ENCODE measurements at places on chromosomes 13 and 19.

DNA sequence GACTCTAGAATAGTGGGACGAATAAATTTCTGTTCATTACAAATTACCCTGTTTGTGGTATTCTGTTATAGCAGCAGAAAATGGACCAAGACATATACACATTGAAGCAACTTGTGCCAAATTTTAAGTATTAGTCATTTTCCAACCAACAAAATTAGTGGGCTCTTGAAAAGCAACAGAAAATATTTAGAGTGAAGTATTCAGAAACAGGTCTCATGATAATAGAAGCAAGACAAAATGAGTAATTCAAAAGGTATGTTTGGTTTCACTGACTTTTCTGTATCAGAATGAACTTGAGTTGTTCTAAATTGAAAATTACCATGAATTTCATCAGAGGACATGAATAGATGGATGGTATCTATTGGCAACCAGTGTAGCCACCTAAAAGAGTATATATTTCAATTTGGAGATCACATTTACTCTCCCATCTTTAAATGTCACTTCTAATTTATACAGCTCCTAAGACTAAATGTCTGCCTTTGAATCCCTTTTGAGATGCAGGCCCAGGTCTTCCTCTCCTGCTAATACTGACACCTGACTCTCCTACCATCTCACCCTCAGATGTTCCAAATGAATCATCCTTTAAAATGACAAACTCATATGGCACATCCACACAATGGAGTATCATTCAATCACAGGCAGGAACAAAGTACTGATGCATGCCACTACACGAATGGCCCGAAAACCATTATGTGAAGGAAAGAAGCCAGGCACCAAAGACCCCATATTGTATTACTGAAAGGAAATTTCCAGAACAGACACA lies 40.7 kb upstream of the DOCK9 start:
- no peak for DNase-seq

GRCh38 chr13:75691183-75691582 lies 55.1 kb downstream of the LMO7 start:
- DNase-seq: no peak

GRCh38 chr13:104270731-104271130 lies 1204.5 kb upstream of the SLC10A2 start:
- no peak for DNase-seq

DNA sequence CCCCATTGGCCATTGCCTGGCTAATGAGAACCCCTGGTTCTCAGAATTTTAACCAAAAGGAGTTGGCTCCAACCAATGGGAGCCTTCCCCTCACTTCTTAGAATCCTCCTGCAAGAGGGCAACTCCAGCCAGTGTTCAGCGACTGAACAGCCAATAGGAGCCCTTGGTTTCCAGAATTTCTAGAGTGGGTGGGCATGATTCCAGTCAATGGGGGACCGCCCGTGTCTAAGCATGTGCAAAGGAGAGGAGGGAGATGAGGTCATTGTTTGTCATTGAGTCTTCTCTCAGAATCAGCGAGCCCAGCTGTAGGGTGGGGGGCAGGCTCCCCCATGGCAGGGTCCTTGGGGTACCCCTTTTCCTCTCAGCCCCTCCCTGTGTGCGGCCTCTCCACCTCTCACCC lies 9.5 kb upstream of the SWSAP1 start:
- no peak for DNase-seq

- no peak for DNase-seq
Observed at GRCh38 chr13:45921162-45921736, 69.7 kb upstream of the SIAH3 start.

- DNase-seq: no peak
Observed at GRCh38 chr19:15337202-15337601, 4.9 kb upstream of the BRD4 start.

GRCh38 chr19:23943411-23943810 lies 28.7 kb downstream of the ZNF726 start:
- no peak for DNase-seq

DNA sequence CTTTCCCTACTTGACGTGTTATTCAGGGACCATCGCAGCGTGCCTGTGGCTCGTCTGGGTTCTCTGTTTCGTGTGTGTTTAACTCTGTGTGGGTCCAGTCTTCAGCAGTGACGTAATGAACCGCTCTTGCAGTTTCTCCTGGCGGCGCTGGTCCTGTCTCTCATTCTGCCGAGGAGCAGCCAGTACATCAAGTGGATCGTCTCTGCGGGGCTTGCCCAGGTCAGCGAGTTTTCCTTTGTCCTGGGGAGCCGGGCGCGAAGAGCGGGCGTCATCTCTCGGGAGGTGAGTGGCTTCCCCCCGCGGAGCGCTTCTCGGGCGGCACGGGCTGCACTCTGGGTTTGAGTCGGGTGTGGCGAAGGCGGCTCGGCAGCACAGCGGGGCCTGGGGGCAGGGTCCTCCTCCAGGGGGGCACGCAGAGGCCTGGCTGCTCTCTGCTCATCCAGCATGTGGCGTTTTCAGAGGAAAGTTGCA lies 36.3 kb upstream of the TFDP1 start:
- DNase-seq: no peak

GRCh38 chr13:69487576-69487975 lies 620.0 kb upstream of the ATXN8OS start:
- DNase-seq: no peak

GRCh38 chr13:48291730-48292129 lies 11.8 kb upstream of the RB1 start:
- DNase-seq: no peak

DNA sequence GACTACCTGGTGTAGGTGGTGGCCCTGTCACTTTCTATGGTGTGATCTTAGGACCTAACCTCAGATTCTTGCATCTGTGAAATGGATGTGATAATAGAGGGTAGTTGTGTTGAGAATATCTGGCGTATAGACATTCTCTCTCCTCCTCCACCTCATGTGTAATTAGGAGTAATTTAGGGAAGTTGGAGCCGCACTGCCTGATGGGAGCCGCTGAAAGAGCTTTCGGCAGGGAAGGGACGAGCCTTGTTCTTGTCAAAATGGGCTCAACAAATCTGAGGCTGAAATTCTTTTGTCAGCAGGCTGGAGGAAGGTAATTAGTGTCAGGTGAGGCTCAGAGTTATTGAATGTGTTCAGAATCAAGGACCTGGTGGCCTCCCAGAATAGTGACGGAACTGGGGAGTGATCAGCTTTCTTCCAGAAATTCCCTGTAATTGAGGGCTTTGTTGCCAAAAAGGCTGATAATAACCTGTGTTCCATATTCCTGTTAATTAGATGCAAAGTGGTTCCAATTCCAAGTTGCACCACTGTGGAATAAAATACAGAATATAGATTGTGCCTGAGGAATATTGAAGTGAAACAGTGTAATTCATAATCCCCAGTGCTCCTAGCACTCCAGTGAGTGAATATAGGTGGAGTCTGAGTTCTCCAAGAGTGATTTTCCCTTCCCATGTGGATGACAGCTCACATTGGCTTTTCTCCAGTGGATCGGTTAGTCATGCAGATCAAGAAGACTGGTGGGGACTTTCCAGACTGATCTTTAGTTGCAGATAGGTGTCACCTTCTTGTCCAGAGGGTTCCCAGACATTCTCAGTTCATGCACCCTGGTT lies 47.5 kb downstream of the SPATA13 start:
- DNase-seq: no peak

DNA sequence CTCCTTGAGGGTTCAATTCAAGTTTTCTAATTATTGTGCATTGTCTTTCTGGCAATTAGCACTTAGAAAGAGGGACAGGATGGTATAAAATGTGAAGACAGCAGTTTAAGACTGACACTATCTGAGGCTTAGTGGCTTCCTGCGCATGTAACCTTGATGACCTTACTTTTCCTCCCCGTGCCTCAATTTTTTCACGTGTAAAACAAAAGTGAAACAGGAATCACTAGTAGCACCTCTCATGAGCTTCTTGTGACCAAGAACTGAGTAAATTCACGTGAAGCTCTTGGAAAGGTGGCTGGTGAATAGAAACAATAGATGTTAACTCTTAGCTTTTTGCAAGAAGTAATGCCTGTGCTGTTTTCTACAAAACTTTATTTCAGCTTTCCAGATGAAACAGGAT lies 233.9 kb downstream of the LMO7 start:
- DNase-seq: no peak

DNA sequence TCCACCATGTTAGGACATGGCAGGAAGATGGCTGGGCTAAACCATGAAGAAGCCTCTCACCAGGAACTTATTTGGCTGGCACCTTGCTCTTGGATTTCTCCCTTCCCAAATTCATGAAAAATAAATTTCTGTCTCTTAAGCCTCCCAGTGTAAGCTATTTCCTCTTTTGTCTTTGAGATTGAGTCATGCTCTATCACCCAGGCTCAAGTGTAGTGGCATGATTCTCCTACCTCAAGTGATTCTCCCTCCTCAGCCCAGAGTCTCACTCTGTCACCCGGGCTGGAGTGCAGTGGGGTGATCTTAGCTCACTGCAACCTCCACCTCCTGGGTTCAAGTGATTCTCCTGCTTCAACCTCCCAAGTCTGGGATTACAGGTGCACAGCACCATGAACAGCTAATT lies 12.6 kb downstream of the ZNF888 start:
- no peak for DNase-seq

GRCh38 chr13:95403349-95404140 lies 102.3 kb upstream of the ABCC4 start:
- no peak for DNase-seq

- no peak for DNase-seq
Observed at GRCh38 chr13:99805361-99805760, 166.2 kb downstream of the ZIC5 start.

- DNase-seq: no peak
Observed at GRCh38 chr19:30930941-30931706, 418.1 kb downstream of the TSHZ3 start.

DNA sequence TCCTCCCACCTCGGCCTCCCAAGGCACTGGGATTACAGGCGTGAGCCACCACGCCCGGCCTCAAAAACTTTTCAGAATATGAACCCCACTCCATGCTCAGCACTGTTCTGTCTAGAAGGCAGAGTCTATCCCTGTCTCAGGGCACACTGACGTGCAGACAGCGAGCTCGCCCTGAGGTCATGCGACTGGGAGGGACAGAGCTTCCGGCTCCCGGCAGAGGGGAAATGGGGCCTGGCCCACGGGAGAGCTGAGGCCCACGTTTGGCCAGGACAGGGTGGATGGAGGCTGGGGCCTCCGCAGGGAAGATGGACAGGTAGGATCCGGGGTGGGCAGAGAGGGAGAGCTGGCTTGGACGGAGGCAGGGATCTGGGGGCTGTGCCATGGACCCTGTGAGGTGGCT lies 2.8 kb upstream of the AZU1 start:
- DNase-seq: no peak

GRCh38 chr13:91948736-91949135 lies 550.3 kb downstream of the GPC5 start:
- DNase-seq: no peak

GRCh38 chr13:109400209-109400608 lies 386.2 kb downstream of the IRS2 start:
- DNase-seq: no peak

- no peak for DNase-seq
Observed at GRCh38 chr19:40314656-40315055, 29.5 kb upstream of the AKT2 start.

DNA sequence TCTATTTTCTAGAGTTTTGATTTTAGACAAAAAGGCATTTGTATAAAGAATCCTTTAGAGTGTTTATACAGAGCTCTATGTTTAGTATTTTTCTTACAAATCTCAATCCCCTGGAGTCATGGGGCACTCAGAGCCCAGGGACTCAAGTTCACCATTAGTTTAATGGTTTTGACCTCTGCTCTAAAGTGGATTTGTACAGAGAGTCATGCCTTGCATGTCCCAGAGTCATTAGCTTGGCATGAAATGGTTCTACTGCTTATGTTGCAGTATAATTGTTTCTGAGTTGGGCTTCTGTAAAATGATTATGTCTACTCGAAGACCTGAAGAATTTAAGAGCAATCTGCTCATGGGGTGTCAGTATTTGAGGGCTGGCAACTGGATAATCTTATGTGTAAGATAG lies 406.2 kb downstream of the DLEU7 start:
- DNase-seq: no peak

DNA sequence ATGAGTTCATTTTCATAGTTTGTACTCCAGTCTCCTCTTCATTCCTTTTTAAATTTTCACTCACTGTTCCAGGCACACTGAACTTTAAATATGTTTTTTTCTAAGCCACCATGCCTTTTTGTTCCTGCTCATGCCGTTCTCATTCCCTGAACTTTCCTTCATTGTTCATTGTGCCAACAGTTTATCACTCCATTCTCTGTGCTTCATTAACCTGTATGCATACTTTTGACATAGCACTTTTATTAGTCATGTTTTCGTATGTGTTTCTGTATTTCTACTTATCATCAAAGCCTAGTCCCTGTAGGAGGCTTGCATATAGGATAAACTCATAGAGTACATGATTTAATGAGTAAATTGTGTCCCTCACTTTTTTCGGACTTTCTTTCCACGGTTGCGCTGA lies 65.3 kb downstream of the PCDH20 start:
- no peak for DNase-seq

DNA sequence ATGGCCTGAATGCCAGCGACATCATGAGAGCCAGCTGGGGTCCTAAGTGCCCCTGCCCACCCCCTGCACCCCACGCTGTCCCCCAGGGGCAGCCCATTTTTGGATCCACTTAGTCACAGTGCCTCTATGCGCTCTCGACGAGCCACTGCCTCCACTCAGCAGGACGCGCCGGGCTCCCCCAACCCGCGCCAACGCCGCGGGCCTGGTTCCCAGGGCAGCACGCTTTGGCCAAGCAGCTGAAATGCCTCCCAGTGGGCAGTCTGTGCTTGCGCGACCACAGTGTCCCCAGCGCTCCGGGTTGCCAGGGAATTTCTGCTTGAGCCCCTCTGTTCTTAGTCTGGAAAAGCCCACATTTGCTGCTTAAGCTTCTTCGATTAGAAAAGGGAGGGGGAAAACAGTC lies 39.4 kb downstream of the TMED1 start:
- DNase-seq: no peak

- peak; percentile 35 for DNase-seq
Observed at GRCh38 chr19:49210108-49210900, 52.7 kb downstream of the TRPM4 start.

DNA sequence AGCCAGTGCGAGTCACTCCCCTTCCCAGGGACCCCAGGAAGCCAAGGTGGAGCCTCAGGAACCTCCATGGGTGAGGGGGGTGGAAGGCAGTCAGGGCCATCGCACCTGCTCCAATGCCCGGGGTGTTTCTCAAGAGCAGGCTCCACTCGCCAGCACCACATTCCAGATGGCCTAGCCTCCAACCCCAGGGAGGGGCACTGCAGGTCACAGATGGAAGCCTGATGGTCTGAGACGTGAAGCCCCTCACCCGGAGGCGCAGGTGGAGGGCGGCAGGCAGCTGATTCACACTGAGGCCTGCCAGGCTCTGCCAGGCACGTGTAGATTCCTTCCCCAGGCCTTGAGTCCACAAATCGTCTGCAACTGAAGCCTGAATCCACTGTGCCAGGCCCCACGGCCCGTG lies 23.0 kb upstream of the ISYNA1 start:
- no peak for DNase-seq

Data from stimulated activated CD4-positive, alpha-beta T cell treated with anti-CD3 and anti-CD28 coated beads, Interleukin-2, amount 100 ng/mL, for 24 hours (primary cell).